ENCODE measurements at places on chromosomes 4 and X.

- no peak for DNase-seq
Measured at GRCh38 chr4:142016031-142016430, 379.6 kb downstream of the IL15 start.

GRCh38 chr4:170849969-170850368, 760.2 kb upstream of the AADAT start:
- no peak for DNase-seq

DNA sequence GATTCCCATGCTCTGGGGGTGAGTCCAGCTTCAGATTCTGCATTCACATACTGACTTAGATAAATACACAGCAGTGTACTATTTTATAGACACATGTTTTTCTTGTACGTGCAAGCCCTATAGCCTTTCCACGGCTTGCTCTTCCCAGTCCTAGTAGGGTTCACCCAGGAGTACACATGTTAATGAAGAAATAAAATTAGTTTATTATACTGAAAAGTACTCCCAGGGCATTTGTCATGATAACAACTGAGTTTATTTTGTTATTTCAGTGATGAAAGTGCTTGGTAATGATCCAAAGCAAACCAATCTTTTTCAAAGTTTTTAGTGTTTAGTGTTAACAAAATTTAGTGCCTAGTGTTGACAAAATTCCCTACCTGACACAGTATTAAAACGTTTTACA, 21.3 kb downstream of the MAPK10 start:
- DNase-seq = no peak

- peak; percentile 71 for DNase-seq
Measured at GRCh38 chrX:30875957-30876356, 13.1 kb downstream of the TAB3 start.

DNA sequence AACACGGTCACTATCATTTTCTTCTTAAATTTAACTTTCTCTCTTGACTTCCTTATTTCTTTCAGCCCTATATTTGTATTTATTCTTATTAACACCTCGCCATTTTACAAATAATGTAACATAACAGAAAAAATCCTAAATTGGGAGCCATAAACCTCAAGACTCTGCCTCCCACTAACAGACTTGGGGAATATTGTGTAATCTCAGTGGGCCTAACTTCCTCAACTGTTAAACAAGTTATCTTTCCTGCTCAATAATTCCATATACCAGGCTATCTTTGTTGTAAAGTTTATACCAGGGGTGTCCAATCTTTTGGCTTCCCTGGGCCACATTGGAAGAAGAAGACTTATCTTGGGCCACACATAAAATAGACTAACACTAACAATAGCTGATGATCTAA, 26.2 kb downstream of the PRSS12 start:
- no peak for DNase-seq

DNA sequence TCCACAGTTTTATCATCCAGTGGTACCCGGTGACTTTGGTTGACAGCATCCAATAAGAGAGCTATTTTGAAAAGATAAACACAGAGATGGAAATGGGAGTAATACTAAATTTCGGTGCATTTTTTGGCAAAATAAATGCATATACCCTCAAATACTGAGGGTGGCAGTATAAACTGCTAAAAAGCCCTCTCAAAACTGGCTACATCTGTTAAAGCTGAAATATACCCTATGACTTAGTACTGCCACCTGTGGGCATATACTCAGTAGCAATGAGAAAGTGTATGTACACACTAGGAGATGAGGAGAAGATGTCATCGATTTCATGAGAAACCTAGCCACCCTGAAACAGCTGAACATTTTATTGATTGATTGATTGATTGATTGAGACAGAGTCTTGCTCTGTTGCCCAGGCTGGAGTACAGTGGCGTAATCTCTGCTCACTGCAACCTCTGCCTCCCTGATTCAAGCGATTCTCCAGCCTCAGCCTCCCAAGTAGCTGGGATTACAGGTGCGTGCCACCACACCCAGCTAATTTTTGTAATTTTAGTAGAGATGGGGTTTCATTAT, 12.2 kb upstream of the TMEM128 start:
- DNase-seq = peak; percentile 66

DNA sequence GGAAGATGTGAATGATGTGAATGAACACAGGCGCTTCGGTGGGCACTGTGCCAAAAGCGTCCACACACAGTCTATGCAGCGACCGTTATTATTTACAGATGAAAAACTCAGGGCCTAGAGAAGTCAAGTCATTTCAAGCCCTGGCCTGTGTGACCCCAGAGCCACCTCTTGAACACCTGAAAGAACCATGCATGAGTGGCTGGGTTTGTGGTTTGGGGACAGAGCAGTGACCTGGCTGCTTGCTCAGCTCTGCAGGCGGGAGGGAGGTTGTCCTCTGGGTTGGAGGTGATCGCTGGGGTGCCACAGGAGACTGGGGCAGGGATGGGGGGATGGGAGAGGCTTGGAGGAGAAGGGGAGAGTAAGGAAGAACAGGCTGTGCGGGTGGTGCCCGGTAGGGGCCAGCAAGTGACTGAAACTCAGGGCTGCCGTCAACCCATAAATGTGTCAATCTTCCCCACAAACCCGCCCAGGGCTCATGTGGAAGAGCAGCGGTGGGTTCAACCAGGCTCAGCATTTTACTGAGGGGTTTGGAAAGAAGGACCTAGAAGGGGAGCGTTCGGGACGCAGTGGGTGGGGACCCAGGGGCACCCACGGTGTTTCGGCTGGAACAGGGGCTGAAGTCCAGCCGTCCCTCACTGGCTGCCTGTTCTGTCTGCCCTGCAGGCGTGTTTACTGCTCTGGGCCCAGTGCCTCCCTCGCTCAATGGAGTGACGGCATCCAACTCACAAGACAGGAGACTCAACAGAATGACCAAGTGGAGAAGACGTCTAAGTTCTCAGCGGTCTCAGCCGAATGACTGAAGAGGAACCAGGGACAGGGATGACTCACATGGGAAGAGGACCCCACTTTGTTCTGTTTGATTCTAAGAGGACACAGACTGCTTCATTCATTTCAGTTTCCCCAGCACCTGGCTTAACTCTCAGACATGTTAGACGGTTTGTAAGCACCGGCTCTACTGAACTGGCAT, 167.8 kb downstream of the AFAP1 start:
- no peak for DNase-seq

GRCh38 chrX:30181353-30181752, 34.0 kb upstream of the MAGEB2 start:
- no peak for DNase-seq

Measured in fibroblast of skin of scalp (primary cell).